CMK (cell line): ENCODE measurements at places on chromosomes 4 and X.

GRCh38 chr4:67713529-67714247 is 12.7 kb upstream of the UBA6 start:
- DNase-seq, result peak; percentile 43

- DNase-seq, result no peak
These were observed 233.6 kb downstream of the PDHA2 start for GRCh38 chr4:96073461-96073860.

DNA sequence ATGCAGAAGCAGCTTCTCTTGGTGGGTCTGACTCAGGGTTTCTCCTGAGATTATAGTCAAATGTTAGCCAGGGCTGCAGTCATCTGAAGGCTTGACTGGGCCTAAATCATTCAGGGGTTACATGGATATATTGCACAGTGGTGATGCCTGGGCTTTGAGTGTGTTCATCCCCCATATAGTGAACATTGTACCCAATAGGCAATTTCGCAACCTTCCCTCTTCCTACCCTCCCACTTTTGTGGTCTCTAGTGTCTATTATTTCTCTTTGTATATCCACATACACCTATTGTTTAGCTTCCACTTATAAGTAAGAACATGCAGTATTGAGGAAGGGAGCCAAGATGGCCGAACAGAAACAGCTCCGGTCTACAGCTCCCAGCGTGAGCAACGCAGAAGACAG is 90.3 kb upstream of the CAMK2D start:
- no peak for DNase-seq

GRCh38 chr4:185470501-185471195 is 885 bp downstream of the CCDC110 start:
- no peak for DNase-seq

- no peak for DNase-seq
These were observed 31.4 kb upstream of the SPATA4 start for GRCh38 chr4:176226736-176227135.

DNA sequence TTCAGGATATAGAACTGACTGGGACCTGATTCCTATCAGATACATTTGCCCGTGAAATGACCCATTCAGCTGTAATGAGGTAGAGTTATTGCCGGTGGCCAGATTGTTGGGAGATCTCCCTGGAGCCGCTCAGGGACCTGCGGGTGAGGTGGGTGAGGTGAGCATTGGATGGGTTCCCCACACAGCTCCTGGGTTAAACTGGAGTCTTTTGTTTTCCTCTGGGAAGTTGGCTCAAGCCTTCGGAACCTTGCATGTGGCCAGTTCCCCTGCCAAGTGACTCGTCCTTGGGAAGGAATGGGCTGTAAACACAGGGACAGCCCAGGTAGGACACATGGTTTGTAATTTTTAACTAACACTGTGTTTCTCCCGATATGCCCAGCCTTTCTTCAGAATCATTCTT is 31.6 kb upstream of the KIT start:
- no peak for DNase-seq

GRCh38 chr4:153238135-153238919 is 34.1 kb downstream of the TRIM2 start:
- no peak for DNase-seq

- peak; percentile 49 for DNase-seq
These were observed 47.9 kb upstream of the TSPAN5 start for GRCh38 chr4:98706200-98706813.

DNA sequence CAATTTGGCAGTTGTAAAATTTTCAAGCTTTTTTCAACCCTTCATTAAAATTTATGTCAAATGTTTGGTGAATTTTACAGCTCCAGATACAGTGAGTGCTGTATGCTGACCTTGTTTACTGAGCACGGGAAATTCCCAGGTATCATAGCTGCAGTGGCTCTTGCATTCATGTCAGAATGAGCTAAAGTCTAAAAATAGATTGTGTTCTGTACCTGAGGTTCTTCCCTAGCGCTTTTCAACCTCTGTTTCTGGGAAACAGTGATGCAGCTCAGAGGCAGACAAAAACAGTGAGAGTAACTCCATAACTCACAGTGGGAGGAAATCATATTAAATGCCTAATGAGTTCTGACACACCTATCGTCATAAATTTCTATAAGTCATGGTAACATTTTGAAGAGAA is 393.8 kb upstream of the GNPDA2 start:
- no peak for DNase-seq

DNA sequence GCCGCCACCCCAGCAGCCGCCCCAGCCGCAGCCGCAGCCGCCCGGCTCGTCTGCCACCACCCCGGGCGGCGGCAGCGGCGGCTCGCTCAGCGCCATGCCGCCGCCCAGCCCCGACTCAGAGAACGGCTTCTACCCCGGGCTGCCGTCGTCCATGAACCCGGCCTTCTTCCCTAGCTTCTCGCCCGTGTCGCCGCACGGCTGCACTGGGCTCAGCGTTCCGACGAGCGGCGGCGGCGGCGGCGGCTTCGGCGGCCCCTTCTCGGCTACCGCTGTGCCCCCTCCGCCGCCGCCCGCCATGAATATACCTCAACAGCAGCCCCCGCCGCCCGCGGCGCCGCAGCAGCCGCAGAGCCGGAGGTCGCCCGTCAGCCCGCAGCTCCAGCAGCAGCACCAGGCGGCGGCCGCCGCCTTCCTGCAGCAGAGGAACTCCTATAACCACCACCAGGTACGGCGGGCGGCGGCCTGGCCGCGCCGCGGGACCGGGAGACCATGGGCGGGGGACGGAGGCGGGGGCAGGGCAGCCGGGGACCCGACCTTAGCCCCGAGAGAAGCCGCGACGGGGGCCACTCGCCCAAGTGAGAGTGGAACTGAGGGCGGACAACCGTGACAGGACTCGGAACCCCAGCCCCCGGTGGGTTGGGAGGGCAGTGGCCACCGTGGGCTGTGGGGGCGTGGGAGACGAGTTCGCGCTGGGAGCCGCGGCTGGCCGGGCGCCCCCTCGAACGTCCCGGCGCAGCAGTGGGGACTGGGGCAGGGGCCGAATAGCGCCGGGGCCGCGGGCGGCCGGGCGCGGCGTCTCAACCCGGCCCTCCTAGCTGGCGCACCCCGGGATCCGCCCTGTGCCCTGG is 1.8 kb downstream of the CPEB2 start:
- DNase-seq, result peak; percentile 12

DNA sequence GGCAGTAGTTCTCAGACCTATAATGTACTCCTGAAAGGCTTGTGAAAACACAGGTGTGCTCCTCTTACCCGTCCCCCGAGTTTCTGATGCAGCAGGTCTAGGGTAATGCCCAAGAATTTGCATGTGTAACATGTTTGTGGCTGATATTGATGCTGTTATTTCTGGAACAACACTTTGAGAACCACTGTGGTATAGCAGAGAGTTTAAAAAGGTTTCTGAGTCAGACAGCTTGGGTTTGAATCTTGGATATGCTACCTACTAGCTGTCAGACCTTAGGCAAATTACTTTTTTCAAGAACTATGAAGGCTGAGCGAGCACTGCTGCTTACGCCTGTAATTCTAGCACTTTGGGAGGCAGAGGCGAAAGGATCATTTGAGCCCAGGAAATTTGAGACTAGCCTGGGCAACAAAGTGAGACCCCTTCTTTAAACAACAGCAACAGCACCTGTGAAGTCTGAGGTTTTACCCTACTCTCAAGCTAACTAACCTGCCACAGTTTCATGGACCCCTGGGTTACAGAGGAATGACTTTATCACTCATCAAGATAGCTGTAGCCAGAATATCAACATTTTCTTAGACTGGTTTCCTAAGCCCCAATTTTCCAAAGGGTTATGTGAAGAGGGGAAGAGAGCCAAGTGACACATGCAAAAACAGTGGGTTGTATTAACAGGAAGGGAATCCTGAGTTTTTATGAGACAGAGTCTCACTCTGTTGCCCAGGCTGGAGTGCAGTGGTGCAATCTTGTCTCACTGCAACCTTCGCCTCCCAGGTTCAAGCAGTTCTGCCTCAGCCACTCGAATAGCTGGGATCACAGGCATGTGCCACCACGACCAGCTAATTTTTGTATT is 5.1 kb downstream of the AFF1 start:
- no peak for DNase-seq

DNA sequence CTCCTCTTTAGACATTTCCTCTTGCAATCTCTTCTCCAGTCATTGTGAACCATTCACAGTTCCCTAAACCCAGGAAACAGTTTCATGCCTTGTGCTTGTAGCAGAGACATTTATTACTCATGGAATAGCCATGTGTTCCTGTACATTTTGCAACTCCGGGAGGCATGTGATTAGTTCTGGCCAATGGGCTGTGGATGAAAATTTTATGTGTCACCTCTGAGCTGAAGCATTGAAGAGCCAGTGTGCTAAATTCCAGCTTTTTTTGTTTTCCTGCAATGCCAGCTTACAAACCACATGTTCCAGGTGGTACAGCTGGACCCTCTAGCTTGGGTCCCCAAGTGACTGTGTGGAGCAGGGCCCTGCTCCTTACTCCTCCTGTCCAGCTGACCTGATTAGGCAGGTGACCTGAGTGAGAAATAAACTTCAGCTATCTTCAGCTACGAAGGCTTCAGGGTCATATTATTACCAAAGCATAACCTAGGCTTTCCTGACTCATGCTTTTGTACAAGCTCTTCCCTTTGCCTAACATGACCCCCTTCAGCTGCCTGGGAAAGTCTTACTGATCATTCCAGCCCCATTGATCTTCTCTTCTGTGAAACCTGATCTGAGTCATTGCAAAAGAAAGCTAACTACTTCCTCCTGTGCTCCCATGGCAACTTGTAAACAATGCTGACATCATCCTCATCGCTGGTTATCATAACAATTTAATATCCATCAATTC is 200.4 kb downstream of the PTTG2 start:
- DNase-seq, result no peak

GRCh38 chr4:73055241-73055897 is 14.1 kb downstream of the COX18 start:
- no peak for DNase-seq

DNA sequence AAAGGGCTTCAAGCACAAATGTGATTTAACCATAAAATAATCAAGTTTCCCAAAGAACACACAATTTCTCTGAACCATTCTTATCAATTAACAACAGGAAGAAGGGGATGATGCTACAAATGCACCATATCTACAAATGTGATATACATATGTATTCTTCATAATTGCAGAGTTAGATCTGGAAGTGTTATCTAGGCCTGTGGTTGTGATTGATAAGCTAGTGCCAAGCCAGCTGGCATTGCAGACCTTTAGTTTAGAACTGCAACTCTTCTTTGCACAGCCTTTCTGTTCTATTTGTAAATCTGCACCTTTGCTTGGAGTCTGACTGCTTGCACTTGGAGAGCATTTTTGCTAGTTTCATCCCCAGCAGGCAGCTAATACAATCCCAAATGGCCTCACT is 145.5 kb upstream of the NPY2R start:
- DNase-seq, result no peak

GRCh38 chrX:16739574-16739973 is 20.2 kb downstream of the SYAP1 start:
- DNase-seq, result no peak

GRCh38 chr4:177485528-177485927 is 43.3 kb upstream of the AGA start:
- DNase-seq, result no peak

GRCh38 chr4:21097865-21098264 is 397.6 kb downstream of the PACRGL start:
- DNase-seq, result no peak

DNA sequence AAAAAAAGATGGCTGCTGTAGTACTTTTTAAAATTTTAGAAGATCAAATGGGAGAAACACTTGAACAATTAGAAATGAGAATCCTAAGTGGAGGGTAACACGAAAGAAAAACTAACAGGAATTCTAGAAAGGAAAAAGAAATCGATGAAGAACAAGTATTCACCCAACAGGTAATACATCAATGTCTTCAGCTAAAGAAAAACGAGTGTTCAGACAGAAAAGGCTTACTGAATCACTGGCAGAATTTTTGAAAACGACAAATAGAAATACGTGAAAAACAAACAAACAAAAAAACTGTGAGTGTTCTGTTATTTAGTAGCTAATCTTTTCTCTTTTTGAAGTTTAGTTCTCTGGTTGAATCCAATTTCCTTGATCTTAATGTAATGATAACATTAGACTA is 1.8 kb downstream of the MAD2L1 start:
- no peak for DNase-seq

DNA sequence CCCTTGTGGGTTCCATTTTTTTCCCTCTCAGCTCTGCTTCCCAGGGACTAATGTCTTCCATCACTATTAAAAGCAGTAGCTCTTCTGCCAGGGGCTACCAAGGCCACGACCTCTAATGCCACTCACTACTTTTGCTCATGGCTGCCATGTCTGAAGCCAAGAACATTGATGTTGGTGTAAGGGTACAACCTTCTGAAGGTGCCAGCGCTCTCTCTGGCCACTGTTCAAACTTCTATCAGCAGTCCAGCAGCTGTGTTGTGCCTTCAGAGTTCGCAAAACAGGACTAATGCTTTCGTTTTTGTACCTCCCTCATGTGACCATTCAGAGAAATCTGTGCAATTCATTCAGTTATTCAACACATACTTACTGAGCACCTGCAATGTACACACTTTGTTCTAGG is 121.5 kb upstream of the ENPEP start:
- no peak for DNase-seq

DNA sequence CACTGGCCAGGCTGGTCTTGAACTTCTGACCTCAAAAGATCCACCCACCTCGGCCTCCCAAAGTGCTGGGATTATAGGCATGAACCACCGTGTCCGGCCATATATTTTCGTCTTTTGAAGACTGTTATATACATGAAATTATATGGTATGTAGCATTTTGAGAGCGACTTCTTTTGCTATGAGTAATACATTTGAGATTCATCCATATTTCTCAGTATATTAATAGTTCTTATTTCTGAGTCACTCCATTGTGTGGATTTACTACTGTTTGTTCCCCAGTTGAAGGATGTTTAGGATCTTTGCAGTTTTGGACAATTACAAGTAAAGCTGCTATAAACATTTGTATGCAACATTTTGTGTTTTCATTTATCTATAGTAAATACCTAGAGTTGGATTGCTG is 34.9 kb downstream of the GNL3L start:
- DNase-seq, result no peak

DNA sequence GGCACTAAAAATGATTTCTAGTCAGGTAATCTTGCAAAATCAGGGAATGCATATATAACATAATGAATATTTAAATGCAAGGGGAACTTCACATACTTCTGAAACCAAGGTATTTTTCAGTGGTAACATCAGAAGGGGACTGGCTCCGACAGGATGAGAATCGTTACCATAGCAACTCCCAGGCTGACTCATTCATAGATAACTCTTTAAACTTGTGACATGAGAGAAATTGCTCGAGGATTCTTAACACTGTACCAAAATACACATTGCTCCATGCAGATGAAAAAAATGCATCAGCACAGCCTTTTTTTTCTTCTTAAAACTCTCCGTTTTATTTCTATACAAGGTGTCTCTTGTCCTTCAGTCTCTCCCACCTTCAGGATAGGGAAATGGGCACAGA is 114.3 kb downstream of the GABRB1 start:
- DNase-seq, result no peak

- no peak for DNase-seq
These were observed 22.8 kb downstream of the REELD1 start for GRCh38 chr4:146237092-146237491.
